T-cell (primary cell): ENCODE measurements at places on chromosomes 12 and 14. TPM values are rescaled to one million over a fixed set of nuclear protein-coding genes. Genes with fewer than 3 reads are reported as not detected.

GRCh38 chr12:104643819-104644669, 187.3 kb downstream of the CHST11 start:
- peak overlapping the region; percentile 8 for H3K27ac ChIP-seq
- no peaks in the 10 kb centered on the region for H3K36me3 ChIP-seq
- H3K4me1 ChIP-seq: peaks cover 28% of the 10 kb centered on the region
- H3K4me3 ChIP-seq: no peak overlapping the region

- H3K27ac ChIP-seq: no peak overlapping the region
- no peak overlapping the region for H3K4me3 ChIP-seq
- H3K4me1 ChIP-seq: no peaks in the 10 kb centered on the region
- DNase-seq: no peak
These were observed 6.1 kb upstream of the CD9 start for GRCh38 chr12:6193853-6194815.

Gene HCAR3
- total RNA-seq: not detected

DNA sequence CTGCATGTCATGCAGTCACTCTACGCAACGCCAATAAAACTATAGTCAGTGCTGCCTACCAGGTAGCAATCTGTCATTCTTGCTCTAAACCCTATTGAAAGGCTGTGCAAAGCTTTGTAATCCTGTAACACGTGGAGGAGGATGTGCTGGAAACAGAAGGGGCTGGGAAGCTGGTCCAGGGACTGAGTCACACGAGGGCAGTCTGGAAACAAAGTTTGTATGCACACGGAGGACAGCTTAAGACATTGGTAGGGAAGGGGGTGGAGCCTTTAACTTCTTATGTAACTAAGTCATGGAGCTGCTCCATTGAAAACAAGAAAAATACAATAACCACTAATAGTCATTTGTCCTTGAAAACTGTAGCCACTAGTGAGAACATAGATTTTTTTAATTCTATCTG, 128.0 kb downstream of the BCAT1 start:
- H3K27me3 ChIP-seq: no peaks in the 10 kb centered on the region
- no peak overlapping the region for H3K4me3 ChIP-seq
- DNase-seq: no peak
- no peaks in the 10 kb centered on the region for H3K36me3 ChIP-seq
- H3K4me1 ChIP-seq: no peaks in the 10 kb centered on the region
- no peak overlapping the region for H3K27ac ChIP-seq

Gene BCL11B
- 196 TPM for total RNA-seq

DNA sequence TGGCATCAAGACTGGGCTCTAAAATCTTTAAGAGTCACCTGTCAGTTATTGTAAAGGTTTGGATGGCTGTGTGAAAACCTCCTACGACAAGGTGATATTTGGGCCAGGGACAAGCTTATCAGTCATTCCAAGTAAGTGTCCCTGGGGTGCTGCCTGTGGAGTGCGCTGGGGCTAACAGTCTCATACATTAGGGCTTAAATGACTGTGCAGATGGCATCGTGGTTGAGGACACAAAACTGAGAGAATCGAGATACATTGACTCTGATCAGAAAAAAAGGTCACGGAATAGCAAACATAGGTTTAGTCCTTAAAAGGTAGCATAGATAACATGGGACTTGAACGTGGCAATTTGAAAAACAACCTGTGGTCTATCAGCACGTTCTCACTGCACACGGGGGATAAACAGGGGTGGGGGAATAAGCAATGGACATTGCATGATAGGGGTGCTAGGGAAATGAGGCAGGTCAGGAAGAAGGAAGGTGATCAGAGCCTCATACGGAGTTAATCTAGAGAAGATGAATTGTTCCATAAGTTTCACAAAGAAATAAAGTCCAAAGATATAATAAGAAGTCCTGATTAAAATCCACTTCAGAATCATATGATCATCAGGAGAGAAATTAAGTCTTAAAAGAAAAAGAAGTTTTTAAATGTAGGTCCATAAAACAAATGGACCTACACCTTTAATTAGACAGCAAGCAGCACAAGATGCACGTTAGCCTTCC, 100.3 kb downstream of the DAD1 start:
- no peaks in the 10 kb centered on the region for H3K36me3 ChIP-seq
- peaks cover 7% of the 10 kb centered on the region for H3K4me1 ChIP-seq
- H3K4me3 ChIP-seq: no peak overlapping the region
- peak overlapping the region; percentile 67 for H3K27ac ChIP-seq
- H3K27me3 ChIP-seq: no peaks in the 10 kb centered on the region
- no peak for DNase-seq

DNA sequence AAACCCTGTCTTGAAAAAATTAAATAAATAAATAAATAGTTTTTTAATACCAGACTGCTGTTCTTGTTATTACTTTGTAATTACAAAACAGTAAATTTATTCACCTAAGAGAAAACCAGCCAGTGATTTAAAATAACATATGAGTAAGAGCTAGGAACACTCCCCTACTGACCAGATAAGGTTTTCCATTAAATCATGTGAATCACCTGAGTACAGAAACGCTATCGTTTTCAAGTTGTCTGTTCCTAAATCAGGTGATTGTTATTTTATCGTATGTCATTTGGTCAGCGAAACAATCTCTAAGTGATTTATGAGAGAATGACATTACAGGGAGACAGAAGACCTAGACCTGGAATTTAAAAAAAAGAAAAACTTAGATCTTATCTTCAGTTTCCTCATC, 47.3 kb downstream of the RPS29 start:
- H3K36me3 ChIP-seq: no peaks in the 10 kb centered on the region
- H3K27ac ChIP-seq: no peak overlapping the region
- H3K4me3 ChIP-seq: no peak overlapping the region
- DNase-seq: no peak
- H3K4me1 ChIP-seq: no peaks in the 10 kb centered on the region

DNA sequence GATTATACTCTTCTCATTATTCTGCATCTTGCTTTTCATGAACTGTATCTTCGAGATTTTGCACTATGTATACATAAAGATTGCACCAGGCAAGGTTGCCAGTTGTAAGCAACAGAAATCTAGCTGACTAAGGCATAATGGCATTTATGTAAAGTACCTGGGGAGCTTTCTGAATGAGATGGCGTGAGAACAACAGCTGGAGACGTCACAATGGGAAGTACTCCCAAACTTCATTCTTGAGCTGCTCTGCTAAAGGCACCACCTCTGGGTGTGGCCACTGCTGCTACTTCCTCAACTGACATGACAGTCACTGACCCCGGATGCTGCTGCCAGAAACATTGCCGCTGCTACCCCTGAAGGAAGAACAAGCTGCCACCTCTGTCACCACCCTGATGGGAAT, 220.7 kb downstream of the NOVA1 start:
- no peaks in the 10 kb centered on the region for H3K27me3 ChIP-seq

DNA sequence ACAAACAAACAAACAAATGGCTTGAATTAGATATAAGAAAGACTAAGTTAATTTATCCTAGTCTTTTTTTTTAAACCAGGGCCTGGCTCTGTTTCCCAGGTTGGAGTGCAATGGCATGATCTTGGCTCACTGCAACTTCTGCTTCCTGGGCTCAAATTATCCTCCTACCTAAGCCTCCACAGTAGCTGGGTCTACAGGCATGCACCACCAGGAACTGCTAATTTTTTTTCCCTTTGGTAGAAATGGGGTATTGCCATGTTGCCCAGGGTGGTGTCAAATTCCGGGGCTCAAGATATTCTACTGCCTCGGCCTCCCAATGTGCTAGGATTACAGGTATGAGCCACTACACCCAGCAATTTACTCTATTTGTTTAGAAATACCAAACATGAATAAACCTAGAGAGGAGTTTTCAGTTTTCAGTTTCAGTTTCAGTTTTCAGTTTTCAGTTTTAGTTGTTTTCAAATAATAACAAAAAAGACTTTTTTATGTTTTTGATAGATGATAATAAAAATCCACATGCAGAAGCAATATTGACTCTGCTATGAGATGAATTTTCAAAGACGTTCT, 817.0 kb downstream of the FLRT2 start:
- H3K27ac ChIP-seq: no peak overlapping the region
- H3K36me3 ChIP-seq: no peaks in the 10 kb centered on the region
- no peaks in the 10 kb centered on the region for H3K27me3 ChIP-seq
- H3K4me3 ChIP-seq: no peak overlapping the region

Gene MMP17
- total RNA-seq: 0.73 TPM

DNA sequence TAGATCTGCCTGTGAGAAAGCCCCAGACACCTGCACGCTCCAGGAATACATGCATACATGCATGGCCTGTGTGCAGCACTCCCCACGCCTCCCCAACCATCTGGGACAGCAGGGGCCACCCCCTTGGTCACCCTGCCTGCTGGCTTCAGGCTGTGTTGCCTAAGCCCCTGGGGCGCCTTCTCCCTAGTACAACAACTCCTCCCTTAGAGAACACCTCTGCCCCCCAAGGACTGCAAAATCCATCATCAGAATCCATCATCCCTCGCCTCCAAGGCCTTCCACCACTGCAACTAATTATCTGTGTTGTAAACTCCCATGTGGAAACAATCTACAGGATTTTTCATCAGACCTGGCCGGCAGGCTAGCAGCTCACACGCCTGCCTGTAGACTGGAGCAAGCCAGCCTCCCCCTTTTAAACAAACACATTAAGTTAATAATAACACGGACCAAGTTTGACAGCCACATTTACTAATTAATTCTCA, 36.8 kb downstream of the ZFP36L1 start:
- no peak for DNase-seq
- H3K36me3 ChIP-seq: no peaks in the 10 kb centered on the region
- H3K4me1 ChIP-seq: peaks cover 13% of the 10 kb centered on the region

Gene PTMS
- total RNA-seq: 15.9 TPM

GRCh38 chr14:103281496-103282231, 52.4 kb upstream of the EIF5 start:
- no peaks in the 10 kb centered on the region for H3K36me3 ChIP-seq
- H3K4me1 ChIP-seq: no peaks in the 10 kb centered on the region
- H3K27me3 ChIP-seq: peaks cover 18% of the 10 kb centered on the region
- no peak for DNase-seq
- no peak overlapping the region for H3K27ac ChIP-seq
- no peak overlapping the region for H3K4me3 ChIP-seq

GRCh38 chr12:79063258-79063657, 198.7 kb downstream of the SYT1 start:
- no peak overlapping the region for H3K4me3 ChIP-seq
- DNase-seq: no peak
- no peak overlapping the region for H3K27ac ChIP-seq

- no peak for DNase-seq
- H3K27ac ChIP-seq: peak overlapping the region; percentile 53
- peaks cover 31% of the 10 kb centered on the region for H3K36me3 ChIP-seq
- H3K4me1 ChIP-seq: peaks cover 27% of the 10 kb centered on the region
- no peaks in the 10 kb centered on the region for H3K27me3 ChIP-seq
These were observed 11.9 kb downstream of the ANKRD13A start for GRCh38 chr12:110010853-110011723.
